ENCODE measurements at places on chromosomes 12 and 14.

- peak; percentile 71 for DNase-seq
Observed at GRCh38 chr12:32504591-32504990, 105.2 kb downstream of the FGD4 start.

DNA sequence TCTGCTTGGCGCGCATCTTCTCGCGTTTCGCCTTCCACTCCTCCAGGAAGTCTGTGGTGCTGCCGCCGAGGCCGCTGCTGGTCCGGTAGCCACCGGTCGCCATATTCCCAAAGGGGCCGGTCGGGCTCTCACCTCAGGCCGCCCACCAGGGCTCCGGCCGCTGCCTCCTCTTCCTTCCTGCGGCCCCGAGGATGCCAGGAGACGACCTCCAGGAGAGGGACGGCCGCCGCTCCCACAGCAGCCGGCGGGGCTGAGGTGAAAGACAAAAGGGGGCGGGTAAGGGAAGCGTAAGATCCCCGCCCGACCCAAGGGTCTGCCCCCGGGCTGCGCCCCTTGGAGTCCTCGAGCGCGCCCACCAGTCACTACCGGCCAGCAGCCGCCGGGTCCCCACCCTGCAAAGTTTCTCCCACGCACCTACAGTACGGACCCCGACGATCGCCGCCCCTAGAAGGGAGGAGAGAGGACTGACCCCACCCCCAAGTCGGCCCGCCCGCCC is 574 bp downstream of the PAWR start:
- no peak for DNase-seq

DNA sequence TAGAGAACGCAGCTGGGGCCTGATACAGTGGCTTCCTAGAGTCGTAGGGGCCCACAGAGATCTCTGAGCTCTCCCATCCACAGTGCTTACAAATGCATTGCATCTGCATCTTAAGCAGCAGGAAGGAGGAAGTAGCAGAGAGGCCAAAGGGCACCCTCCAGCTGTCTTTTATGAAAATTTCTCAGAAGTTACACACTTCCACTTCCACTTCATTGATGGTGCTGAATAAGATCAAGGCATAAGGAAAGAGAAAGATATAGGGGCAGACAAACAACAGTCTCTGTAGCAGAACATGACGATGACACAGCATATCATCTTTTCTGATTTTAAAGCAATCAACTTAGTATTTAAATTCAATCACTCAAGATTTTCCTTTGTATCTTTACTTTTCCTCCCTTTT is 51.6 kb upstream of the ABCC9 start:
- DNase-seq = no peak

- no peak for DNase-seq
Observed at GRCh38 chr14:76955575-76956315, 72.8 kb downstream of the IRF2BPL start.

- no peak for DNase-seq
Observed at GRCh38 chr14:61866932-61867920, 105.0 kb downstream of the SNAPC1 start.

- no peak for DNase-seq
Observed at GRCh38 chr14:103543721-103544387, 14.9 kb downstream of the TRMT61A start.

- DNase-seq = no peak
Observed at GRCh38 chr12:21451529-21451928, 14.1 kb downstream of the PYROXD1 start.

GRCh38 chr12:2841056-2841650 is 6.3 kb upstream of the NRIP2 start:
- no peak for DNase-seq

DNA sequence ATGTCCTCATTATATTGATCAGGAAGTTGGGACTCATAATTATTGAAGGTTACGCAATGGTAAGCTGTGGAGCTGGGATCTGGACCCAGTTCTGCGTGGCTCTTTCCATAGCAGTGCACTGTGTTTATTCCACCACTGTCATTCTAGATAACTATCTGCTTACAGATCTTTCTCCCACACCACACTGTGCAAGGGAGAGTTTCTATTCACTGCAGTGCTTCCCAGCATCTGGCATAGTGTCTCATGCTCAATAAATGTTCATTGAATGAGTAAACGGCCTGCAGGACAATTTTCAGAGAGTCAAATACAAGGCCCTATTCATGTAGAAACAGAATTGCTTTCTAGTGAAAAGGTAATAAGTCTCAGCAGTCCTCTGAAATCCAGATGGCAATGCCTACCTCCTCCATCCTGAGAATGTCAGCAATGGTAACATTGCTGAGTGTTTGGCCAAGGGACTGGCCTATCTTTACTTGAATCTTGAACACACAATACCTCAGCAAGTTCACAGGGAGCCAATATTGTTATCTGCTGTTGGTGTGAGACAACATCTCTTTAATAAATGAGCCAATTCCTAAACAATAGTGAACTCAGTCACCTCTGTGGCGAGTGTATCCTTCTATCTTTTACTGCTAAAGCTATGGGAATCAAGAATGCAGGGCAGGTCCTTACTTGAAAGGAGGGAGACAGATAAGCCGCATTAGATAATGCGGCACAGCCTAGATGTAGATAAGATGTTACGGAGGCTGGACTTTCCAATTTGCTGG is 332.4 kb upstream of the PRICKLE1 start:
- DNase-seq = no peak

GRCh38 chr12:89217472-89217871 is 134.8 kb downstream of the DUSP6 start:
- no peak for DNase-seq

DNA sequence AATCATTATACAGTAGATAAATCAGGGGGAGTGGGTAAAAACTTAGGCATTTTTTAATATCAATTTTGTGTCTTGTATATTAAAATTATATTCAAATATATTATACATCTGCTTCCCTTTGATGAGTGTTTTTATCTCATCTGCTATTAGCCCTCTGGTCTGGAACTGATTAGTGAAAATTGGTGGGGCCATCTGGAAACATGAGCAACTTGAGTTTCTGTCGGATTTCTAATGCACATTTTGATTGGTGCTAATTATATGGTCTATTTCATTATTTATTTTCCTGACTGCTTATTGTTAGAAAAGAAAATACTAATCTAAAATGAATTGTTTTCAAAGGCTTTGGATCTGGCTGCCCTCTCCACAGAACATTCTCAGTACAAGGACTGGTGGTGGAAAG is 28.2 kb downstream of the TTC8 start:
- no peak for DNase-seq

- no peak for DNase-seq
Observed at GRCh38 chr12:65779091-65779642, 45.1 kb upstream of the HMGA2 start.

- no peak for DNase-seq
Observed at GRCh38 chr14:94123296-94123695, 6.1 kb downstream of the IFI27L2 start.

GRCh38 chr12:28601570-28602058 is 411.4 kb downstream of the CCDC91 start:
- no peak for DNase-seq

DNA sequence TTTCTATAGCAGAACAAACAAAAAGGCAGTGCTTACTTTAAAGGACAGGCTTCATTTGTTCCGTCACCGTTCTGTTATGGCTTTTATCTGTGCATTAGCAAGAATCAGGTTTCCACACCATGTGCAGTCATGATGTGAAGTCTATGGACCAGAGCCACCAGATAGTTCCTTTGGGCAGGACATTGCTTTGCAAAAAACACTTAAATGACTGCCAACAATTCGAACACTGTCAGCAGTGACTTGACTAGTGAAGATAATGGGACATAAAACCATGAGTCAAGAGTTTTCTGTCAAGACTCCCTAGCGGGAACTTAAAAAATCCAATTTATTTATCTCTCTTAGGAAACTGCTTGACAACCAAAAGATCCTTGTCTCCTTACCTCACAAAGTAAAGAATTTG is 80.3 kb downstream of the NKX2-1 start:
- no peak for DNase-seq

DNA sequence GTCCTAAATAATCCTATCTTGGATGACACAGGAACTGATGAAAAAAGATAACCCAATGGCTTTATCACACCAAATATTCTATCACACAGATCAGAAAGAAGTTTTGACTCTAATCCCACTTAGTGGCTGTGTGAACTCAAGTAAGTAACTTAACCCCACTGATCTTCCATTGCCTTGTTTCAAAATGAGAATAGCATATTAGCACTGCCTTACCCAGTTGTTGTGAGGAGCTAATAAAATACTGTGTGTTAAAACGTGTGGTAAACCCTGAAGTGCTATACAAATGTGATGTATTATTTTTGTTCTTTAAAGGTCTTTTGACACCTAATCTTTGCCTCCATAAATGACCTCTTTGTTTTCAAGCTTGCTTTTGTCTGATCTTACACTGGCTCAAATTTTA is 60.9 kb upstream of the ARID2 start:
- no peak for DNase-seq

GRCh38 chr12:130952171-130952954 is 1.3 kb upstream of the ADGRD1 start:
- no peak for DNase-seq

GRCh38 chr14:100593751-100594624 is 6.8 kb upstream of the BEGAIN start:
- no peak for DNase-seq

DNA sequence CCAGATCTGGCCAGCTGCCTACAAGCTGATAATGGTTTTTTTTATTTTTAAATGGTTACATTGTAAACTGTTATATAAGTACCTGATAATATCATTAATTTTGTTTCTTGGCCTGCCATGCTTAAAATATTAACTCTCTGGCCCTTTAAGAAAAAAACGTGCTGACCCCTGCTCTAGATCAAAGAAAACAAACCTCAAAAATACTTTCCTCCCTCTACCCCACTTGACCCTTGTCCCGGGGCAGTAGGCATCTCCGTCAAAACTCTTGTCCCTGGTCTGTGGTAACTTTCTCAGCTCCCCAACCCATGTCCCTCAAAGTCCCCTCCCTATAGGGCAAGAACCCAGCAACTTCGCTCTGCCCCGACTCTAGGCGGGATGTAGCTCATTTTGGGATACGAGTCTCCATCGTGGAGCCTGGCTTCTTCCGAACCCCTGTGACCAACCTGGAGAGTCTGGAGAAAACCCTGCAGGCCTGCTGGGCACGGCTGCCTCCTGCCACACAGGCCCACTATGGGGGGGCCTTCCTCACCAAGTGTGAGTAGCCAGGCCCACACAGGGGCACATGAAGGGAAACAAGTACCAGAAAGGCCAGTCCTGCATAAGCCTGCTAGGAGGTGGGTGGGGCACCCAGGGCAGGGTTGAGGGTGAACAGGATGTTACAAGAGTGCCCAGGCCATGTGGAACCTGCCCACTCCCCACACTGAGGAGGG is 3.5 kb downstream of the RDH5 start:
- no peak for DNase-seq

- peak; percentile 97 for DNase-seq
Observed at GRCh38 chr14:61608245-61609165, 86.8 kb upstream of the HIF1A start.

DNA sequence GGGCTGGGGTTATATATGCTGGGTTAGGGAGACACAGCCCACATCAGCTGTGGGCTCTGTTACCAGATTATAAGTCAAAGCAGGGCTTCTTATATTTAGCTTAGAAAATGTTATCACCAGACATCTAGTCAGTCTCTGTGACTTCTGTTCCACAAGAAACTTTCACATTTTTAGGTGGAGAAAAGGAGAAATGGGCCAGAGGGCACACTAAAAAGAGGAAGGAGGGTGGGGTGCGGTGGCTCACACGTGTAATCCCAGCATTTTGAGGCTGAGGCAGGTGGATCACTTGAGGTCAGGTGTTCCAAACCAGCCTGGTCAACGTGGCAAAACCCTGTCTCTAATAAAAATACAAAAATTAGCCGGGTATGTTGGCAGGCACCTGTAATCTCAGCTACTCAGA is 28.0 kb upstream of the SLC38A1 start:
- no peak for DNase-seq

DNA sequence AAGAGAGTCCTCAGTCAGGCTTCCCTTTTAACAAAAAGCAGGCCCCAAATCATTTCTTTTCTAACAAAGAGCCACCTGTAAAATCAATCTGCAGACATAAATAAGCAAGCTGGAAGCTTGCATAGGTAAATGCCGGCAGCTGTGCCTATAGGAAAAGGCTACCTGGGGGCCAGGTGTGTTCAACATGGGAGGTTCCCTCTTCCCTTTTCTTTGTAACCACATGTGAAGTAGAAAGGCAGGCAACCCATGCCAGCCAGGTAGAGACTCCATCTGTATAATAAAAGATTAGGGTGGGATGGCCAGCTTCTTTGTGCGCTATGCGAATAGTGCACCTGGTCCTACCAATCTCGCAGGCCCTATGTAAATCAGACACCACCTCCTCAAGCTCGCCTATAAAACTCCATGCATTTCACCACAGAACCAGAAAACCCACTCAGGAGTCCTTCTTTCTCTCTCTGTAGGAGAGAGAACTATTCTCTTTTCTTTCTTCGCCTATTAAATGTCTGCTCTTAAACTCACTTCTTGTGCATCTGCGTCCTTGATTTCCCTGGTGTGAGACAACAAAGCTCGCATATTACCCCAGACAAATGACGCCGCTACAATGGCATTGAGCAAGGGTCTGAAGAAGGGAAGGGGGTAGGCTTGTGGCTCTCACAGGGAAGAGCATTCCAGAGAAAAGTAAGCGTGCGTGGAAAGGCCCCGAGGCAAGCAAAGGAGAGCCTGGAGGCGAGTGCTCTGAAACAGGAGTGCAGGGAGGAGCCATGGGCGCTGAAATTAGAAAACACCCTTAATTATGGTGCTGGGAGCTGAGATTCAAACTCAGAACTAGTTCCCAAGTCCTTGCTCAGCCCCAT is 67.2 kb downstream of the TTC9 start:
- DNase-seq = no peak
